NCI-H1092 (cell line): ENCODE measurements at places on chromosomes 16 and 17.

- DNase-seq = no peak
Observed at GRCh38 chr17:29595943-29596774, 3.2 kb downstream of the ANKRD13B start.

- DNase-seq = no peak
Observed at GRCh38 chr17:34556931-34557330, 22.5 kb upstream of the TMEM132E start.

DNA sequence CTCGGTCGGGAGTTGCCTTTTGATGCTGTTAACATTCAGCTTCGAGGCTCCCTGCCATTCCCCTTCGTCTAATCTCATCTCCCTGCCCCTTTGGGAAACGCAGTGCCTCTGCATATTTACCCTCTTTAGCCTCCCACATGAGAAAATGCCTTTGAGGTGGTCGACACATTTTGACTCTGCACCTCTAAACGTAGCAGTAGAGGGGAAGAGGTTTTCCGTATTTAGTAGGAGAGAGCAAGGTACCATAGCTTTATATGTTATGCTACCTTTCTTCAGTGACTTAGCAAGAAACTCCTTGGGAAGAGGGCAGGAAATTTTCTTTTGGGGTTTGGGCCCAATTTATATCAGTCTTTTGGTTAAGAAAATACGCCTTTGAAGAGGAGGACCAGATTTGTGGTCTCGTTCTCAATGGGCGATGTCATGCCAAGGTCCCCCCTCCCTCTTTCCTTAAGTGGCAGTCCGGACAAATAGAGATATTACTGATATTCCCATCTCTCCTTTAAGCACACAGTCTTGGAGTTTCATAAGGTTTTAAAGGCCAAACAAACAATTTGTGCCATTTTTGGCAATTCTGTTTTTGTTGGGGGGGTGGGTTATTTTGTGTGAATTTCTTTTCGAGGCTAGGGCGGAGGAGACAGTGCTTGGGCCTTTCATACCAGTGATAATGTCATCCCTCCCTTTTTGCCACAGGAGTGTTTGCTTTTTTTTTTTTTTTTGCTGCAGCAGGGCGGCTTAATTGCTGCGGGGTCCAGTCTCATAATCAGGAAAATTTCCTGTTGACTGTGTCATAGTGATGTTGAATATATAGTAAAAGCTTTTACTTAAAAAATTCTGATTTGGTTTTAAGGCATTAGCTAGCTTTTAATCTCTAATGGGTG, 1.5 kb downstream of the PAFAH1B1 start:
- DNase-seq = no peak

DNA sequence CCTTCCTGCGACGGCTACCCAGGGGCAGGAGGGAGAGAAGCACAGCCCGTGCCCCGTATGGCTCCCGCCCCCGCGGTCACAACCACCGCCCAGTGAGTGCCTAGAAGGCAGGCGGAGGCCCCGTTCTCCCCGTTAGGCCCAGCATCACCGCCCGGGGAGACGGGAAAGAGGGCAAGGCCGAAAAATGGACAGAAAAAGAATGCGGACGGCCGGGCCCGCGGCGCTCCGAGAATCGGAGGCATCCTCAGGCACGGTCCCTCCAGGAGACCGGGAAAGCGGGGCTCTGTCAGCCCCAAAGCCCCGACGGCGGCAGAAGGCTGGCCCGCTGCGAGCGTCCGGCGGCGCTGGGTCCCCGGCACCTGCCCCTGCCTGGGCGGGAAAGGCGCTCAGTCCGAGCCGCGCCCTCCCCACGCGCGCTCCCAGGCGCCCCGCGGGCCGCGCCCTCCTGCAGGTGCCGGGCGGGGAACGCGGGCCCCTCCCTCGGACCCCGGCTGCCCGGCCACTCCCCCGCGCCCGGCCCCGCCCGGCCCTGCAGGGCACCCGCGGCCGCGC, 407 bp downstream of the MCRIP1 start:
- DNase-seq = no peak

DNA sequence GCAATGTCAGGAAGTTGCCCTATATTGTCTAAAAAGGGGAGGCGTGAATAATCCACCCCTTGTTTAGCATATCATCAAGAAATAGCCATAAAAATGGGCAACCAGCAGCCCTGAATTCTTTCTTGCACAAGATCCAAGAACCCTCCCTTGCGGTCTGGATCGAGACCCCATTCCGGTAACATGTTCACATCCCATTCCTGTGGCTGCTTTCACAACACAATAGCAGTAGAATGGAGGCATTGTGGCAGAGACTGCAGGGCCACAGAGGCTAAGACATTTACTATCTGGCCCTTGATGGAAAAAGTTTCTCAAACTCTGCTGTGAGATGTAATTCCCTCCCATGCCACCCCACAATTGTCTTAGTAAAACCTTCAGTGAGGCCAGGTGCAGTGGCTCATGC, 73.2 kb downstream of the RMI2 start:
- DNase-seq = no peak

DNA sequence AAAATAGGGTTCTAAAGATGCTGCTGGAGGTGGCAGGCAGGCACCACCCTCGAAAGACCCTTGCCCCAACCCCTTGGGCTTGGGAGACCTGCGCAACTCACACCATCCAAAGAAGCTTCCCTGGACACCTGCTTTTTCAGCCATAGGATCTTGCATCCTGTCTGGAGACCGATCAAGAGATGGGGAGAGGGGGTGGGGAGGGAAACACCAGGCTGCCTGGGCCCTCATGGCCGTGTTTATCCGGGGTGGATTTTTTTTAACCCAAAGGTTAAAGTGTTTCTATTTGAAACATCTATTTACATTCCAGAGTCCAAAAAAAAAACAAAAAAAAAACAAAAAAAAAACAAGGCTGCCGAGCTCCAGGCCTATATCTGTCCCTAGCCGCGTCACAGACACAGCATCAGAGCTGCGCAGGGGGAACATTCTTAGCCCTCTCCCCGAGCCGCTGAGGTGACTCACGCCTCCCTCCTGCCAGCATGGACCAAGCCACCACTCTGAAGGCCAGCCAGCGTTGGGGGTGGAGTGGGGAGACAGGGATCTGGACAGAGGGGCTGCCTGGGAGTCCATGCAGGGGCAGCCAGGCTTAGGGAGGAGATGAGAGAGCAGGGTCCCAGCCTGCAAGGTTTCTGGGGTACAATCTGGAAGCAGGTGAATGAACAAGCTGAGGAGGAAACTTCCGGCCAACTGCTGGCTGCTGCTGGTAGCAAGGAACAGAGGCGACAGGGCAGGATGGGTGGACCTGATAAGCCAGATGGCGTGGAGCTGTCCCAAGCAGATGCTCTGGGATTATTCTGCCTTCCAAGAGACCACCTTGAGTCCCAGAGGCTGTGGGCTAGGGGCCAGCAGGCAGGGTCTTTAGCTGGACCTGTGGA, 14.8 kb downstream of the HDAC5 start:
- no peak for DNase-seq

- DNase-seq = no peak
Observed at GRCh38 chr17:39599004-39599664, 8.6 kb downstream of the NEUROD2 start.

DNA sequence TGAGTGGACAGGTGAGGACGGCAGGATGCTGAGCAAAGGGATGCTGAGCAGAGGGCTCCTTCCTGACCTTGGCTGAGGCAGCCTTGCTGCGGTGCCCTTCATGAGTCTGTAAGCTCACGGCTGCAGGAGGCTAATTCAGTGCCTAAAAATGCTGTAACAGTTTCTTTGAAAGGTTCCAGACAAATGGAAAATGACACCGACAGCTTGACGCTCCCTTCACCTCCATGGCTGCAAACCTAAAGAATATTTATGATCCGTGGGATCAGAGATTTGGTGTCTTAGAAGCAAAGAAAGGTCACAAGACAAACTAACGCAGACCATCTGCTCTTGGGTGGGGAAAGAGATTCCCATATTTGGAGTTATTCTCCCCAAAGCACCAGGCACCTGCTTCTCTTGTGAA, 28.0 kb downstream of the TOM1L2 start:
- no peak for DNase-seq

GRCh38 chr16:10168258-10168657, 14.0 kb downstream of the GRIN2A start:
- DNase-seq = no peak

DNA sequence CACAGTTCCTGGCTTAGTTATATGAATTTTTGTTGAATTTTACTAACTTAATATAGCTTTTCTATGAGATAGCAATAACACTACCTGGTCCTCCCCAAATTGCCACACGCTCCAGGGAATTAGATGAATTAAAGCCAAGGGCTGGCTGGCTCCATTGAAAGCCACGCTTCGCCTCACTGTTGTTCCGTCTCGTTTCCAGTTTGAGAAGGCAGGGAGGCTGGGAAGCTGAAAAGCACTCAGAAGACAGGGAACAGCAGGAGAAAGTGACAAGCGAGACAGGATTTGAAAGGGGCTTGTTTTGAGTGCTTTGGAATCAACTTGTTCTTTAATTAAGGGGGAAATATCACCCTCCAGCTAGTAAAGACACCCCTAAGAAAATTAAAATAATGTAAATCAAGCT, 425.3 kb downstream of the CA10 start:
- DNase-seq = no peak

GRCh38 chr16:88931373-88931900, 45.6 kb downstream of the CBFA2T3 start:
- DNase-seq = no peak

DNA sequence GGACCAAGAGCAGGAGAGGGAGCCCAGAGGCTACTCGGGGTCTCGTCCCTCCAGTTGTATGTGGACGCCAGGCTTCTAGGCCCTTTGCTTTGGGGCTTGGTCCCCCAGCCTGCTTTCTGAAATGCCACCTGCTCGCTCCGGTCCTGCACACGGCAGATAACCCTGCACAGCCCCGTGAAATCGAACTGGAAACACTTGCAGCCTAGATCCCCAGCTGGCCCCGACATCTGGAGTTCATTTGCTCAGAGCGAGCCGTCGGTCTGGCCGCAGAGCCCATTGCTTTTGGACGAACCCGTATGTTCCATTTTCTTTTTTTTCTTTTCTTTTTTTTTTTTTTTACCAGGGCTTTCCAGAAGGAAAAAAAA, 22.9 kb downstream of the C1QTNF1 start:
- DNase-seq = no peak

GRCh38 chr16:46747777-46748651, at the start of gene MYLK3:
MYLK3 (minus strand) TSS chr16:46748344; CDS start chr16:46748193, 151 bp downstream.
- DNase-seq = no peak

DNA sequence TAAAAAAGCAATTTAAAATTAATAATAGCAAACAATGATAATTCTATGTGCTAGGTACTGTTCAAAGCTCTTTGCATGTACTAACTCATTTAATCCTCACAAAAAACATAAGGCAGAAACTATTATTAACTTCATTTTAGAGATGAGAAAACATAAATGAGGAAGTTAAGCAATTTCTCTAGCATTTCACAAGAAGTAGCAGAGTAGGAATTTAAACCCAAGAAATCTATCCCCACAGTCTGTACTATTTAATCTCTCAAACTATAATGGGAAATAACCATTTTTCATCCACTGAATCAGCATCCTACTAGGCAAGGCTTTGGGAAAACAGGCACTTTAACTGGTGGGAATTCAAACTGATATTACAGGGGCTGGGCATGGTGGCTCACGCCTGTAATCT, 42.2 kb upstream of the INTS2 start:
- DNase-seq = no peak

GRCh38 chr16:66600477-66600876, 4.0 kb upstream of the CMTM3 start:
- no peak for DNase-seq

DNA sequence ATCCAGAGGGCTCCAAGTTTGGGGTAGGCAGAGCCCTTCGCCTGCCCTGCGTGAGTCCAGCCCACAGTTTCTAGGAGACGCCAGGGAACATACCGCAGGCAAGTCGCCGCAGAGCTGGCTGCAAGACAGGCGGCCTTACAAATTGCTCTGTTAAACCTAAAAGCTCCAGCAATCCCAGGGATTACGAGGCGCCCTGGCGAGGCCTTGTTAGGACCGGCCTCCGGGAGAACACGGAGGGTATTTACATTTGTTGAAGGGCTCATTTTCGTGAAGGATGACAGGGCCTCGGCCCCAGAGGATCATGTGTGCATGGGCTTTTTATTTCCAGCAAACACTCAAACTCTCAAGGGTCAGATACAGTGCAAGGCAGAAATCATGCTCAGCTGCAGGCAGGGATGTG, 77.6 kb upstream of the FOXF1 start:
- DNase-seq = no peak

DNA sequence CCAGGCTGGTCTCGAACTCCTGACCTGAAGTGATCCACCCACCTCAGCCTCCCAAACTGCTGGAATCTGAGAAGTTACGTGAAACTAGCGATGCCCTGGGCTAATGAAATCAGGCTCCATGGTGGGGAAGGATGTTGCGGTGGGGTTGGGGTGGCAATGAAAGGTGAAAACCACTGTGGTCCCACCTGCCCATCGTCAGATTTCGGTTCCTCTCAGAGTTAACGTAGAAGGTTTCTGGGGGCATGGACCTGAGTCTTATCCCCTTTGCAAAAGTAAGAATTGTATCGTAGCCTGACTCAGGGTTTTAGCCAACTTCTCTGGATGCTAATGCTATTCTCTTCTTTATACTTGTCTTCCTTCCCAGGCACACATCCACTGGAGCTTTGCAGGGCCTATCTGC, 402.3 kb downstream of the WWOX start:
- DNase-seq = no peak

- no peak for DNase-seq
Observed at GRCh38 chr17:40565769-40566409, 617 bp upstream of the CCR7 start.

DNA sequence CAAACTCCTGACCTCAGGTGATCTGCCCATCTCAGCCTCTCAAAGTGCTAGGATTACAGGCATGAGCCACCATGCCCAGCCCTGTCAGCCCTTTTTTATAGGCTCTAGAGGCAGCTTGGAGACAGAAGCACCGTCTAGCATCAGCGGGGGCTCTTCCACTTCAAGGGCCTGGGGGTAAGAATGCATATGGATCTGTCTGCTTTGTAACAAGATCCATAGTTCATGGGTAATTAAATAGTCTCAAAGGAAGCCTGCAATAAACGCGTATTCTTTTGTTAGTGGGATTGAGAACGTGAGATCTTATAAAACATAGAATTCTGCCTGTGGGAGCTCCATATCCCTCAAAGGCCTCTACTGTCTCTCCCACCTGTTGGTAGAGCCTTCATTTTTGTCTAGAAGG, 142.1 kb downstream of the SHISA6 start:
- no peak for DNase-seq

DNA sequence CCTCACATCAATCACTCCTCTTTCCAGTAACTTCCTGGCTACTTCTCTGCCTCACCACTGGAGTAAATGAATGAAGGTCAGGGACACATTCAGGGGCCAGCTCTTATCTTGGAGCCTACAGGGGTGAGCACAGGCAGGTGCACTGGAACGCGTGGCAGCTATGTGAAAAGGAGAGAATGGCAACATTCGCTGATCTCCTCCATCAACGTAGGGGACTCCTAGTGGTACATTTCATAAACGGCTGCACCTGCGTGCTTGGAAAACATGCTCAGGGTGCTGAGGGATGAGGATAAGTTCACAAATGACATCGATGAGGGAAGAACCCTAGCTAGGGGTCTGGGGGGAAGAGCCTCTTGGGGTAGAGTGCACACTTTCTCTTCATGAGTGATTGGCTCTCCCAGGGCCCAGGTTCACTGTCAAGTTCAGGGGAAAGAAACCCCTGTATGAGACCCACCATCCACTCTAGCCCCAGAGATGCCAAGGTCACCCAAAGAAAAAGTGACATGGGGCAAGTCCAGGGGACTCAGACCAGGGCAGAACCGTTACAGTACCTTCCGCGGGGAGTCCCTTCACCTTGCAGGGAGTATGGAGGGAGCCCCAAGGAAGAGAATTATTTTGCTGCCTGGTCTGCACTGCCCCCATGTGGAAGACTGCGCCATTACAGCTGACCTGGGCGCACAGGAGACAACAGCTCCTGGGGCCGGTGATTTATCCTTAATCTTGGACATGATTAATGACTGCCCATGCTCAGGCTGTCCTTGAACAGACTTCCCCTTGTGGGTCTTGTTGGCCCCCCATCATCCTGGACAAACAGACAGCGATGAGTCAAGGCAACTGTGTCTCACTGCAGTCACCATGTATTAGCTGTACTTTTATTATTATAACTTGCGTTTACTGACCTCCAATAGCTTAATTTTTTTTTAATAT, 30.1 kb downstream of the VAC14 start:
- no peak for DNase-seq
